ENCODE measurements at places on chromosomes 11 and 22. TPM values are rescaled to one million over a fixed set of nuclear protein-coding genes. Genes with fewer than 3 reads are reported as not detected.

The ZNF215 gene
- 3.6 TPM for polyA plus RNA-seq

- DNase-seq, result no peak
These were observed 23.9 kb downstream of the MYO7A start for GRCh38 chr11:77151804-77152509.

DNA sequence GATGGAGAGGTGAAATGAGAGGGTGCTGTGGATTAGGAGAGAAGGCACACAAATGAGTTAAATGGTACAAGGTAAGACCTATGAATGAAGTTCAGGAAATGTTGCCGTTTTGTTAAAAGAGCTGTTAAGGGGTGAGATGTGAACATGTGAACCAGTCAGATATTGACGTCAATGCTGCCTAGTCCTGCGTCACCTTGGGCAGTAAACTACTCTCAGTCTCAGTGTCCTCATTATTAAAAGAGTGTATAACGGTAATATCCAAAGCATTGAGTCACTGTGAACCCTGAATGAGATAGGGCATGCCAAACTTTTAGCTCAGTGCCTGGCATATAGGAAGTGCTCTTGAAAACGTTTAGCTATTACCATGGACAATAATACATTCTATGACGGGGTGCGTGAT, 32.4 kb upstream of the SORL1-AS1 start:
- DNase-seq, result no peak

DNA sequence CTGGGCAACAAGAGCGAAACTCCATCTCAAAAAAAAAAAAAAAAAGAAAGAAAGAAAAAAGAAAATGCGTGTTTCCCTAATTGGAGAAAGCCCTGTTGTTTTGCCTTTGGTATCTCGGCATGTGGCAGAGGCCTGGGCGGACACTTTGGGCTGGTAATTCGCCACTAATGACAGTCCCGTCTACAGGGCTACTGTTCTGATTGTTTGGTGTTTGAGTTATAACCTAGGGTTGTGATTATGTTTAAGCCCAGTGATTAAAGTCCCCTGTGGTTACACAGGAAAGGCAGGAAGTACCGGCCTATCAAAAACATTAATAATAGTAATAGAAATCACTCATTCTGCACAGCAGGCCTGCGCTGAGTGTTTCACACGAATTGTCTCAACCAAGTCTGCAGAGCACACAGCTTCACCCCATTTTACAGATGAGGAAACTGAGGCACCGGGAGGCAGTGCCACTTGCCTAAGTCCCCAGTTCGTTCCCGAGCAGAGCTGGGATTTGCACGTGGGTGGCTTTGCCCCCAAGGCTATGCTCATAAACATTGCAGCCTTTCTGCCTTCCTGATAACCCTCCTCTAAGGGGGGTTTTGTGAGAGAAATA, 39.1 kb upstream of the GRAMD4 start:
- no peak for DNase-seq

GRCh38 chr11:116641561-116642045, 131.2 kb downstream of the BUD13 start:
- DNase-seq, result peak; percentile 31

Data from right renal pelvis (tissue), 4 donors.